ENCODE measurements at places on chromosomes 6 and 20.
A peak's percentile ranks its signal among the peaks of the same experiment; 100 is the strongest.

GRCh38 chr6:139925894-139926641 is 551.6 kb upstream of the CITED2 start:
- no peak for DNase-seq

DNA sequence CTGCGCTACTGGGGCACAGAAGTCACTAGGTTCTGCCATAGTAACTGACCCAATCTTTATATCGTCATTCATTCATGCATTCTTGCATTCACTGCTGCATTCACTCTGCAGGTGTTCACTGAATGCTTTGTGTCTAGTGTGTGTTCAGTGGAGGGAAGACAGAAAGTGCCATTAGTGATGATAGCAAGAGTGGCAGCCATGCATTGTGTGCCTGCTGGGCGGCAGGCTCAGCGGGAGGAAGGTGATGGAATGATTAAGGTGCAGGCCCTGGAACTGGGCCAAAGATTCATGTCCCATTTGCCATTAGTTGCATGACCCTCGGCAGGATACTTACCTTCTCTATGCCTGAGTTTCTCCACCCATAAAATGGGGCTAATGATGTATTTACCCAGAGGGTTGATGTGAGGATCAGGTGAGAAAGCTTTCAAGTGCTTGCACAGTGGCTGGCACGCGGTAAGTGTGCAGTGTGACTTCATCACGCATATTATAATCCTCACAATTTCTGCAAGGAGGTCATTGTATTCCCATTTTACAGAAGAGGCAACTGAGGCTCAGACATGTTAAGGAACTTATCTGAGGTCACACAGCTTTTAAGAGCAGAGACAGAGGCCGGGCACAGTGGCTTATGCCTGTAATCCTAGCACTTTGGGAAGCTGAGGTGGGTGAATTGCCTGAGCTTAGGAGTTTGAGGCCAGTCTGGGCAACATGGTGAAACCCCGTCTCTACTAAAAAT is 40.1 kb downstream of the ITPR3 start:
- DNase-seq, result no peak

DNA sequence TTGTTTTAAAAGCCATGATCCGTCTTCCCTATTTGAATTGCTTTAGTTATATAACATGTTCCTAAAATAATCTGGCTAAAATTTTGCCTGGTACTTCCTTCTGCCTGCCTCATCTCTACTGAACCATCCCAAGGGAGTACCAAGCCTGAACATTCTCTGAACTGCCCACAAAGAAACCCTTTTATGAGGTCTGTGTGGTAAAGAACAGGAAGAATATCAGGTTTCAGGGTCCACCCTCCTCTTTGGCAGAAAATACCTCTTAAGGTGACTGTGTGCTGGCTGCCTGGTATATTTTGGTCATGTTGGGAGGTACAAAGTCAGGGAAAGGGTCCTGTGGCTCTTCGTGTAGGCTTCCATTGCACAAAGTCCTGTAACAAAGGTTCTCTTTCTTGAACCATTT is 574.1 kb upstream of the CHD6 start:
- DNase-seq, result no peak

DNA sequence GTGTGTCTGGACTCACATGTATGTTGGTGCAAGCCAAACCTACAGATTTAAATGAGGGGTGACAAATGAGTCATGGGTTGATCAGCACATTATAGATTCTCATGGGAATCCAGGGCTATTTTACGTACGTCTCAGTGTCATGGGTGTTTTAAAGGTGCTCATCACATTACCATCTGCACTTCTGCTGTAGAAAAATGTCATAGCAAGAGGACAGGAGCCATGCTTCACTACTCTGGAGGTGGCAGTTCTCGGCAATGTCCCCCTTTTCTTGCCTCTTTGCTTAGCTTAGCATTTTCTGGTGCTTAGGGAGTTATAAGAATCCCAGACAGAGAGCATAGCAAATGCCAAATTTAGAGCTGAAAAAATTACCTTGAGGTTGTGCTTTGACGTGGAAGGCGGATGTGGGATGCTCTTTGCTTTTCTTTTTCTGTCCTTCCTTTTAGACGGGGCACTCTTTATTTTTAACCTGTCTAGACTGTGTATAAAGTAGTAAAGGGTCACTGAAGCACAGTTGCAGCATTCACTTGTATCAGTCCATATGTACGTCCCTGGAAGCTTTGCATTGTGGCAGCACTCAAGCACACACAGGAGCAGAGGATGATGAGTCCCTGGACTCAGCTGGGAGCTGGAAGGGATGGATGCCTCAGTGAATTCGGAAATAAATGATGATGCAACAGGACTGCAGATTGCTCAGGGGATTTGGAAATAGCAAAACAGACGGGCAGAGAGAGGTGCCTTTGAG is 139.7 kb downstream of the SYNDIG1 start:
- DNase-seq, result no peak

DNA sequence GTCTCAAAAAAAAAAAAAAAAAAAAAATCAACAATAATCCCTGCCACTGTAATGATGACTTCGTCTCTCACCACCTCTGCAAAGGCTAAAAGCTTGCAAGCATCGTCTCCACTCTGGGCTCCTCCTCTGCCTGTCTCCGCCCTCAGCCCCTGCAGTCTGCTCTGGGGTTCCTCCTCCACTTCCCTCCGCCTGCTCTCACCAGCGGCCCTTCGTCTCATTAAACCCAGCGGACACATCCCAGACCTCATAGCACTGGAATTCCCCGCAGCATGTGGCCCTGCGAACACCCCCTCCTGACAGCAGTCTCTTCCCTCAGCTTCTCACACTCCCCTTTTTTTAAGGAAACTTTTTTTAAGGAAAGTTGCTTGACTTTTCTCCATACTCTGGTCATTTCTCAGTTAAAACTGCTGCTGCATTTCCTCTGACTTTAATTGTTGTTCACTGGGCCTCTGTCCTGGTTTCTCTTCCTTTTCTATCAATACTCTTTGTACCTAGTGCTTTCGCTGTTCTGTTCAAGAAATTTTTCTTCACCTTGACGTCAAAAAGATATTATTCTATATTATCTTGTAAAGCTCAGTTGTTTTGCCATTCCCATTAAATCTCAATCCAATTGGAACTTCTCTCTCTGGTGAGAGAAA is 70.9 kb upstream of the PLEKHG1 start:
- DNase-seq, result no peak

GRCh38 chr6:14450133-14450504 is 332.5 kb downstream of the CD83 start:
- DNase-seq, result peak; percentile 50

- DNase-seq, result no peak
These were observed 35.2 kb upstream of the OVOL2 start for GRCh38 chr20:18092890-18093289.

GRCh38 chr20:41275301-41275731 is 42.2 kb downstream of the ZHX3 start:
- no peak for DNase-seq

- DNase-seq, result no peak
These were observed 11.3 kb downstream of the HBS1L start for GRCh38 chr6:135043364-135043763.
